Stimulated activated CD4-positive, alpha-beta T cell treated with anti-CD3 and anti-CD28 coated beads, Interleukin-4, amount 100 ng/mL, for 4 hours (primary cell): ENCODE measurements at places on chromosomes 7 and 10.

DNA sequence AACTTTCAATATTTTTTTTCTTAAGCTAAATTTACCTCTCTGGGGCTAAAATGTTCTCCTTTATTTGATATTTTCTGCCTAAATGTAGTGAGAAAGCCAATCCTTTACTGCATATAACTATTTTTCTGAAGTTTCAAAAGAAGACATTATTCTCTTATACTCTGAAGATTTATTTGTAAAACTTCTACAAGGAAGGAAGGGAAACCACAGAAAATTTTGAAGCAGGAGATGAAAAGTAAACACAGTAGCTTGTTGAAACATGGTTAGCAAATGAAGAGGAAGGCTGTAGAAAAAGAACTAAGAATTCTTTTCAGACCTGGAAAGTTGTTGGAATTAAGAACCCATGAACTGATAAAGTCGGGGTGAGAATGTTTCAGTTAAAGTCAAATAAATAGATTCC is 330.3 kb downstream of the HGF start:
- no peak for DNase-seq

DNA sequence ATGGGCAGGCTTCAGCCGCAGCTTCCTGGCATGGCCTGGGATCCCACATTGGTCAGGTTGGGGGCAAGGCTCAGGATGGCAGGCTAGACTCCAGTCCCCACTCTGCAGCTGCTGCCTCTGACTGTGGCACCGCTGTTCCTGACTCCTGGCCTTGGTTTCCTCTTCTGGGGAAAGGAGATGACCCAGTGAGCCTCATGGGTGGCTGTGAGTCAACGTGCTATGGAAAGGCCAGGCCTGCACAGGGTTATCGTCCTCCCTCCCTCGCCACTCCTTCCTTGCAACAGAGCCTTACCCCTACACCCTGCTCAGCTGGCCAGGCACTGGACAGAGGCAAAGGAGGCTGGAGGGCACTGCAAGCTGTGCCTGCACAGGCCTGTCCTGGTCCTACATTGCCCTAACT is 36.1 kb upstream of the CHST15 start:
- no peak for DNase-seq

- DNase-seq: no peak
Measured at GRCh38 chr10:31000071-31000782, 31.4 kb downstream of the ZNF438 start.

GRCh38 chr10:113320211-113320610 is 232.6 kb upstream of the HABP2 start:
- DNase-seq: no peak

DNA sequence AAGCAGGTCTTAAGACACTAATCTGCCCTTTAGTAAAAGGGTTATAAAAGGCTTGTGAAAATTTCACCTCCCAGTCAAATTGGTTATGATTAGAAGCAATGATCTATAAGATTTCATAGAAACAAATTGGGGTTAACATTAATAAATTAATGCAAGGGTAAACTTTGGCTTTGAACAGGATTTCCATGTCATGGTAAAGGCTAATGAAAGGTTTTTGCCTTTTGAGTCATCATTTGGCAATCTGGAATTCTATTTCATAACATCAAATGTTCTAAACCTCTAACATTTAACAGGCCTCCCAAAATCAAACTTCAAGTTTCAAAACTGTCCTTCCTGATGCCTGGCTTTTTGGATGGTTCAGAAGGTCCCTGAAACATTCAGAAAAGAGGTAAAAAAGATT is 62.4 kb downstream of the COA1 start:
- DNase-seq: no peak

GRCh38 chr7:43697690-43698089 is 31.6 kb downstream of the COA1 start:
- no peak for DNase-seq

DNA sequence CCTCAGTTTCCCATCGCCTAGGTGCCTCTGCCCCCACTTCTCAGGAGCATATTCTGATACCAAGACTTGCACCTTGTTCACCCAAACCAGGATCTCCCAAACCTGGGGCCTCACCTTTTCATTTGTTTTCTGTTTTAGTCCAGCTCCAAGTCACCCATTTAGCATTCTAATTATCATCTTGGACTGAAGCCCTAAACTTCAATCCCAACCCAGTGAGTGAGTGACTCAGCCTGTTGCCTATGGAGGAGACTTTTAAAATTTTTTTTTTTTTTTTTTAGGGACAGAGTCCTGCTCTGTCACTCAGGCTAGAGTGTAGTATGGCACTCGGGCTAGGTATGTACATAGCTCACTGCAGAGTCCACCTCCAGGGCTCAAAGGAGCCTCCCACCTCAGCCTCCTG is 378.9 kb upstream of the AUTS2 start:
- DNase-seq: no peak

- DNase-seq: no peak
Measured at GRCh38 chr7:151551820-151552219, 32.1 kb upstream of the RHEB start.

DNA sequence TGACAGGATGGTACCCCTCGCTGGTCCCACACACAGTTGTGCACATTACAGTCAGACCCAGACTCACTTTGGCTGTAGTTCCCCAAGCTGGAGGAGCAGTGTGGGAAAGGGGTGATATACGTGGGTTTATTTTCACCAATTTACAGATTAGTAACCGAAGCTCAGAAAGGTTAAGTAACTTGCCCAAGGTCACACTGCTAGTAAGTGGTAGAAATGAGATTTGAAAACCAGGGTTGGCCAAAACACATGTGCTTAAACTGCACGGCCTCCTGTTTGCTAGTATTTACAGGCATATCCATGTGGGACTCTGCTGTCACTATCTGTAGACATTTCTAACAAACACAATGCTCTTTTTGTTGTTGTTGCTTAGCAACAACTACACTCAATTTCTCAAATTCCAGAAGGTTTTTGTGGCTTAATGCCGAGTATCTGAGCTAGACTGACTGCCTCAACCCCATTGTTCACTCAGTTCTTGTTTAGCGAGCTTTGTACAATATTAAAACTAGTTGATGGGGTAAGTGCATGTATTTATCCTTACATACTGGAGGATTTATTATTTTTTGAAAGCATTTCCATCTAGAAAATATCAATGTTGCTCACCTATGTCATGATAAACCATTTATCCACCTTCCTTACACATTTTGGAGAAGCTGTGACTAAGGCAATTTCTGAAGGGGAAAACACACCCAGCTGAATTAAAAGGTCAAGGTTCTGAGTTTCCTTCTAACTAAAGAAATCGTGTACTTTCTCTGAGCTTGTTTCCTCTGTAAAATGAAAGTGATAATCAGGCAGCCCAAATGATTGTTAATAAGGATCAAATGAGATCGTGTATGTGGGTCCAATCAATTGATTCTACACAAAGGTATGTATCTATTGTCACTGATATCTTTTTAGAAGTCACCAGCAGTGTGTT is 5.3 kb upstream of the TMEM139 start:
- DNase-seq: no peak

- DNase-seq: no peak
Measured at GRCh38 chr7:93923296-93923695, 1.8 kb downstream of the GNG11 start.

DNA sequence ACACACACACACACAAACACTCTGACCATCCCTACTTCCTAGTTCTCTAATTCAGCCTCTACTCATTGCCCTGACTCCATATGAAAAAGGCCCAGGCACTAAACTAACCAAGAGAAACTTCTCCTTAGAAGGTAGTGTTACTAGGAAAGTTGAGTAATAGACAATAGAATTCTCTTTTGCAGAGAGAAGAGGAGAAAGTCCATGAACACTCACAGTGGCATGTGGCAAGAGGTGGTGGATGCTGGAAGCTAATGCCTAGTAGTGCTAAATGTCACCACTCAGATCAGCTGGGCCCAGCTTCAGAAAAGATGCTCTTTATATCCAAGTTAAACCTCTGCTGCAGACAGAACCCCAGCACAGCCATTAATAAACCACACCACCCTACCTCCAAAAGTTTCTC is 58.2 kb downstream of the SORBS1 start:
- no peak for DNase-seq

DNA sequence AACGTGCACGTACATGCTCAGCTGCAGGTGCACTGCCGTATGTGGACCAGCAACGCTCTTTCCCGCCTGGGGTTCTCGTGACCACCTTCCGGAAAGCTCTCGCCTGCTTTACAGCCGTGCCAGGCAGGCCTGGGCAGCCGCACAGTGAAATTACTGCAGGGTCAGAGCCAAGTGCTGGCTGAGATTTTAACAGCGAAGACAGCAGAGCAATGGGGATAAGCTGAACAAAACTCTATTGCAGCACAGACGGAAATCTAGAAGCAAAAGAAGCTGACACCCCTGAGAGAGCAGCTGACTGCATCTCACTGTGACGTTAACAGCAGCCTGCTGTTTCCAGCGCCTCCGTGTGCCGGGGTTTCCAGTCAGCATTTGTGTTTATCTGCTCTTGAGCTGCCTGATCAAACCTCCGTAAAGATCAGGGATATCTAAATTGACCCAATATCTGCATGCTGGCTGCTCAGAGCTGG is 179.0 kb downstream of the DIP2C start:
- DNase-seq: no peak

GRCh38 chr10:5464546-5464945 is 34.8 kb downstream of the CALML5 start:
- no peak for DNase-seq

DNA sequence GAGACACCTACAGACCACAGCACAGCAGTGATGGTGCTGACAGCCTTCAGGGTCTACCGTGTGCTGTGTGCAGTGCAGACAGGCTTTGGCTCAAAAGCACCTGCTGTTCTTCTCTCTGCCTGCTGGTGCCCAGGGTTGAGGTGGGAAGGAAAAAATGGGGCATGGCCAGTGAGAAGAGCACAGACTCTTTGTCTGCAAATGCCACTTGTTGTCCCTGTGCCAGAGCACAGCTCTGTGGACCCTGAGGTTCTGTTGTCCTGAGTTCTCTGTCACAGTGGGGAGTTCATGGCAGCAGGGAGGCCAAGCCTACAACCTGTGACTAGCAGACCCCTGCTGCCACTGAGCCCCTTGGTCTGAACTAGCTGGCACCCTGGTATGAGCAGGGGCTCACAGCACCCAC is 376.7 kb downstream of the GLRX3 start:
- DNase-seq: no peak

- no peak for DNase-seq
Measured at GRCh38 chr7:157490465-157490912, 153.7 kb downstream of the DNAJB6 start.

DNA sequence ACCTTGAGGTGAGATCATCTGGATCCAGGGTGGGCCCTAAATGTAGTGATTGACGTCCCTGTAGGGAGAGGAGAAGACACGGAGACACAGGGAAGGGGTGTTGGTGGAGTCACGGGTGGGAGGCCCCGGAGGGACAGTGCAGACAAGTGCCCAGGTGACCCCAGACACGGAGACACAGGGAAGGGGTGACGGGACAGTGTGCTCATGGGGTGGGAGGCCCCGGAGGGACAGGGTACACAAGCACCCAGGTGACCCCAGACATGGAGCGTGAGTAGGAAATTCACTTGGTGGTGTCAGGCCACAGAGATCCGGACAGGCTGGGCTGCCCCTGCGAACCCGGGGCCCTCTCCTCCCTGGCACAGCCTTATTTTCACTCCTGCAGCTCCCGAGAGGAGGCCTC is 176.9 kb downstream of the PTPRN2 start:
- no peak for DNase-seq

DNA sequence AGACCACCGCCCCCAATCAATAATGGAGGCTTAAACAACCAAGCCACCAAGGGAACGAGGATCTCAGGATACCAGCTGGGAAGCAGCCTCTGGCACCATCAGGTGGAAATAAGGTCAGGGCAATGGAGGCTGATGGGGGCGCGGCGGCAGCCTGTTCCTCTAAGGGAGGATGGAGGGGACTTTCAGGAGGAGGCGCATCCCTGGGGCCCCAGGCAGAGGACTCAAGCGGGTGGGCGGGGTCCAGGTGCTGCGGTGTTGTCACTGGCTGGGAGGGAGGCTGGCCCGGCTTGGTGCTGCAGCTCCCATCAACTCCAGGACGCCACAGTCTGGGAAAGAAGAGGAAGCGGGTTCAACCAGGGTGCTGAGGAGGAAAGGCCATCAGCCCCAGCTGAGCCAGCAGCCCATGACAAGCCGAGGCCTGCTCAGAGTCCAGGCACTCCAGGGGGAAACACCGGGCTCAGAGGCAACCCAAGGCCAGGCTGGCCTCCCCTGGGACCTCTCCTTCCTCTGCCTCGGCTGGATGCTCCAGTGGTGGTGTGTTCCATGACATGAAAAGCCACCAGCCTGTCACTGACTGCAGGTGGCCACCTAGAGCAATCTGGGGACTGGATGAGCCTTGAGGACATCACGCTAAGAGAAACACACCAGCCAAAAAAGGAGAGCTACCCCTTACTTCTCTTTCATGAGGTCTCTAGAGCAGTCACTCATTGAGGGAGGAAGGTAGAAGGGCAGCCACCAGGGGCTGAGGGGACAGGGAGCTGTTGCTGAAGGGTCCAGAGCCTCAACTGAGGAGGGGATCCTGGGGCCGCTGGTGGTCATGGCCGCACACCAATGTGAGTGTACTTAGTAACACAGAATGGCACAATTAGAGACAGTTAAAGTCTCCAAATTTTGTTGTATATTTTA is 4.6 kb downstream of the GIGYF1 start:
- DNase-seq: no peak

DNA sequence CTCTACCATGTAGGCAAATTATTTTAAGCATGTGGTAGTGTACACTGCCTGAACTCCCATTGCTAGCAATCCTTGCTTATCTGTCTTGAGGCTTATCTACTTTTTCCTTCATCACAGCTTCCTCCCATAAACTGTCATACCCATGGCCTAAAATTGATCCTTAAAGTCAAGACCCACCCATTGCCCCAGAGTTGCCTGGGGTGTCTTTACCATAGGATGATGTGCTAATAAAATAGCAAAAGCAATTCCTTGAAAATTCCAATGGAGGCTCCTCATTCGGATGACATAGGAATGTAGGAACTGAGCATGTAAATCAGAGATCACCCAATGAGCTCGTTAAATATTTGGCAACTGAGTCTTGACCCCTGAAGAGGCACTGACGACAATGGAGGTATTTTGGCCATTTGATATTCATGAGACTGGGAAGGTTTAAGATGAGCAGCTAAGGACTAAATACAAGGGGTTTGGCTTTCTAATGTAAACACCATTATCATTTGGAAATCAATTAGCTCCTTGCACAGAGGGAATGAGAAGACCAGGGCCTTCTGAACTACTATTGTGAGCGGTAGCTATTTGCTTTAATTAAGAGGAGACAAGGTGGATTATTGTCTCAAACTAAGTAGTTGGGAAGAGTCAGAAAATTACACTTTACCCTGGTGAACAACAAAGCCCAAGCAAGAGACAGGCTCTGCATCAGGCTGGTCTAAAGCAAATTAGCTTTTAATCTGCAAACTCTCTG is 234.9 kb downstream of the GATA3 start:
- no peak for DNase-seq
